ENCODE measurements at places on chromosomes 5 and 9.

GRCh38 chr5:122053181-122054109 lies 24.6 kb downstream of the LOX start:
- no peak for DNase-seq

GRCh38 chr9:136944212-136944518 lies 373 bp downstream of the FBXW5 start:
- no peak for DNase-seq

GRCh38 chr5:159547466-159548195 lies 217.3 kb upstream of the IL12B start:
- DNase-seq, result no peak

- DNase-seq, result no peak
These were observed 54.1 kb upstream of the STK32A start for GRCh38 chr5:147180751-147181150.

GRCh38 chr5:112329419-112330090 lies 89.5 kb downstream of the EPB41L4A start:
- no peak for DNase-seq

DNA sequence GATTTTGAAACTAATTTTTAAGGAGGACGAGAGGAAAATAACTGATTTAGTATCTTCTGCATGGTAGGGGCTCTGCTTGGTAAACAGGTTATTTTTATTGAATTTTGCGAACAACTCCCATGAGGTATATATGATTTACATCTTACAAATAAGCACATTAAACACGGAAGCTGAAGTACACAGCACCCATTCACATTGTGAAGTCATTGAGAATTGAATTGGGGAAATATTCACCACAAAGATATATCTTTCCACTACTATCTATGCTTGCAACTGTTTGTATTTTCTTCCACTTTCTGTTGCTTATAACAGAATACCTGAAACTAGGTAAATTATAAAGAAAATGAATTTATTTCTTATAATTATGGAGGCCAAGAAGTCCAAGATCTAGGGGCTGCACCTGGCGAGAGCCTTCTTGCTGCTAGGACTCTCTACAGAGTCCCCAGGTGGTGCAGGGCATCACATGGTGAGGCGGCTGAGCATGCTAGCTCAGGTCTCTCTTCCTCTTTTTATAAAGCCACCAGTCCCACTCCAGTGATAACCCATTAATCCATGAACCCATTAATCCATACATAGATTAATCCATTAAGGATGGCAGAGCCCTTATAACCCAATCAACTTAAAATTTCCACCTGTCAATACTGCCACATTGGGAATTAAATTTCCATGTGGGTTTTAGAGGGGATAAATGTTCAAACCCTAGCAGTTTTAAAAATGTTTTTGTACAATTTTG lies 79.0 kb upstream of the ZNF608 start:
- no peak for DNase-seq

- no peak for DNase-seq
These were observed 218.8 kb upstream of the IL12B start for GRCh38 chr5:159549046-159549445.

DNA sequence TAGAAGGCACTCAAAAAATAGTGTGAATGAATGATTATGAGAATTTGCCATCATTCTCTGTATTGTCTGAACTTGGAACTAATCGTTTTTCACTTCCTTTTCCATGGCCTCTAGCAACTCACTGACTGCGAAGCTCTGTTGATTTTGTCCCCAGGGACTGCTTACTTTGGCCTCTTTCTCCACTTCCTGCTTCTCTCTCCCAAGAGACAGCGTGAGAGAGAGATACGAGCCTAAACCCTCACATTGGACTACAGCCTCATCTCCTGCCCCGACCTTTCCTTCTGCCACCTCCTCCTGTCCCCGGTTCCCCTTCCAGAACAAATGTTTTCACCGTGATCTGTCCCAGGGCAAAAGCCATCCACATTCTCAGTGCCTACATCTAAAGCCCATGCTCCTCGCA lies 300.8 kb upstream of the PANK3 start:
- no peak for DNase-seq

- DNase-seq, result no peak
These were observed 369.0 kb upstream of the RFX3 start for GRCh38 chr9:3894772-3895171.

DNA sequence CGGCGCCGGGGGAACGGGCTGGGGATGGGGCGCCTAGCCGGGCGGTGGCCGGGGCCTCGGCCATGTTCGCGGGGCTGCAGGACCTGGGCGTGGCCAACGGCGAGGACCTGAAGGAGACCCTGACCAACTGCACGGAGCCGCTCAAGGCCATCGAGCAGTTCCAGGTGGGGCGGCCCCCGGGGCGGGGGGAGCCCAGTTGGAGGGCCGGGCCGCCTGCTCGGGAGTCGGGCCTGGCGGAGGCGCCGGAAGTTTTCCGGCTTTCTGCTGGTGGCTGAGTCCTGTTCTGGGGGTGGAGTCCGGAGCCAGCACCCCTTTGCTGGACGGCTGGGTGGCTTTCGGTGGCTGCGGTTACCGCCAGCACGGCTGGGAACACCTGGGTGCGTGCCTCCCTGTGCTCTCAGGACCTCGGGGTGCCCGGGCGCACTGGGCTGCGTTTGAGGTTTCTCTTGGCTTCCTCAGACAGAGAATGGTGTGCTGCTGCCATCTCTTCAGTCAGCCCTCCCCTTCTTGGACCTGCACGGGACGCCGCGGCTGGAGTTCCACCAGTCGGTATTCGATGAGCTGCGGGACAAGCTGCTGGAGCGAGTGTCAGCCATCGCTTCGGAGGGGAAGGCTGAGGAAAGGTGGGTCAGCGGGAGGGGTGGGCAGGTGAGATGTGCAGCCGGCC lies 454 bp downstream of the NELFB start:
- DNase-seq, result no peak

GRCh38 chr9:98570663-98571440 lies 137.9 kb downstream of the GABBR2 start:
- no peak for DNase-seq

DNA sequence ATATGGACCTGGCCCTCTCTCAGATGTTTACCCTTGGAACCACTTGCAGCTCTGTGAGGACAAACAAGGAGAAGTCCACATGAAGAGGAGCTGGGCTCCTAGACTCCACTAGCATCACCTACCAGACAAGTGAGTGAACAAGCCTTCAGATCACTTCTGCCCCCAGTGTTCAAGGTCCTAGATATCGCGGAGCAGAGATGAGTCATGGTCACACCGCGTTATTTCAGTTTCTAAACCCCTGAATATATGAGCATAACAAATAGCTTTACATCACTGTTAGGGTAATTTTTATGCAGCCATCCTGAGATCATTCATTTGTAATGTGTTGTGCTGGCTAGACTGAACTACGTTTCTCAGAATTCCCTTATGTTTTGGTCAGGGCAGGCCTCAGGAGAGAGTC lies 77.0 kb upstream of the DAP start:
- DNase-seq, result no peak

DNA sequence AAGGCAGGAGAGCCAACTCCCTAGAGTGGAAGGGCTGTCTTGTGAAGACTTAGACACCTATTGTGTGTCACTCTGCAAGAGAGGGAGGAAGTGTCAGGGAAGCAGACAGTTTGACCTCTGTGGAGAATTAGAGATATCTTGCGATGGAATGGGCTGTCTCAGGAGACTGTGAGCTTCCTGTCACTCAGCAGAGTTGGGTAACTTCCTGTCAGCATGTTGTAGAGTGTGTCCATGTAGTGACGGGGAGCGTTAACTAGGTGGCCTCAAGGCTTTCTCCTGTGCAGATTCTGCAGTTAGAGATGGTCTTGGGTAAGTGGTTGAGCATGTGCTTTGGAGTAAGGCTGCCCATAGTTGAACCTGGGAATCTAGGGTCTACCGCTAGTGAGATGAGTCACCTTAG lies 136.5 kb downstream of the KIF4B start:
- no peak for DNase-seq

DNA sequence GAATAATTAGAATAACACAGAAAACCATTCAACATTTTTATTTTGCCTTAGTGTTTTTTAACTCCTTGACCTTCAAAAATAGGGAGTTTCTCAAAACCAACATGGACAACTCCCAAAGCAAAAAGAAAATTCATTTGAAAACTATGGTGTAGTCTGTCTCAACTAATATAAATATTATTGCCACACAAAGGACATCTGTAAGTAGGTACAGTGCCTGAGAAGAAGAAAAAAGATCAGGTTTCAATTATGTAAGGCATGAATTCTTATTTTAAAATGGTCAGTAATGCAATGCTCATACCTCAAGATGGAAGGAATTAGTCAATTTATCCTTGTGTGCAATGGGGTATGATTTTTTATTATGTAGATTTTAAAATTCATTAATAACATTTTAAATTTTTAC lies 109.6 kb upstream of the CNTLN start:
- DNase-seq, result no peak

DNA sequence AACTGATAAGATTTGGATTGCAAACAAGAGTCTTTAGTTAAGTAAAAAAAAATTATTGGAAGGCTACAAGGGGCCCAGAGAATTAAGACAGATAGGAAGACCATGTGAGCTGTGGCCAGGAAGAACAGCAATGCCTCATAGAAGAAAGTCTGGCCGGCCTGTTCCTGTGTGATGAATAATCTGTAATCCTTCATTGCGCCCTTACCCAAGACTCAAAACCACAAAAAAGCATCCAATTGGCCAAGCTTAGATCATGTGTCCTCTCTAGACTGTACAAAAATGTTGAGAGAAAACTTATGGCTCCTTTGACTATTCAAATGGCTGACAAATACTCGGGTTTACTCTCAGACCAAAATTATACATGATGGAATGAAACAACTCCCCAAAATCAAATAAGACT lies 1383.5 kb downstream of the PTPRD start:
- no peak for DNase-seq

DNA sequence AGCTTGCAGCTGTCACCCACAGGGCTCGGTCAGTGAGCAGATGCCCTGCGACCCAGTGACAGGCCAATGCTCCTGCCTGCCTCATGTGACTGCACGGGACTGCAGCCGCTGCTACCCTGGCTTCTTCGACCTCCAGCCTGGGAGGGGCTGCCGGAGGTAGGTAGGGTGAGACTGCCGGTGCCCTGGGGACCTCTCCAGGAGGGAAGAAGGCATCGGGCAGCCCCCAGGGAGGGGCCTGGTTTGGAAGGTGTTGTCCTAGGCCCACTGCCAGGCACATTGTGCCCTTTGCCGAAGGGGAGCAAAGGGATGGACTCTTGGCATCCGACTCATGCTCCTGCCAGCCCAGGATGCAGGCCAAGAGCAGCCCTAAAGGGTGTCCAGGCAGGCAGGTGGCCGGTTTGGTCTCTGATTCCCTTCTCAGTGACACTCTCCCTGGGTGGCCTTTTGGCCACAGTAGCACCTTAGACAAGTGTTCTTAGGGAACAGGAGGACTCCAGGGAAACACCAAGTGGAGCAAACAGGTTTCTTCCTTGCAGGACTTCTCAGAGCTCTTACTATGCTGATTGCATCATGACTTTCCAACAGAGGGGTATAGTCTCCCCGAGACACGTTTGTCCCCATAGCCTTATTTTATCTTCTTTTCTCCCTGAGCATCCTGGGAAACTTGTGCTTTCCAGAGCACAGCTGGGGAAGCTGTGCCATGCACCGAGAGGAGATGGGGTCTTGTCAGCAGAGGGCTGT lies 28.1 kb upstream of the AIF1L start:
- DNase-seq, result no peak

DNA sequence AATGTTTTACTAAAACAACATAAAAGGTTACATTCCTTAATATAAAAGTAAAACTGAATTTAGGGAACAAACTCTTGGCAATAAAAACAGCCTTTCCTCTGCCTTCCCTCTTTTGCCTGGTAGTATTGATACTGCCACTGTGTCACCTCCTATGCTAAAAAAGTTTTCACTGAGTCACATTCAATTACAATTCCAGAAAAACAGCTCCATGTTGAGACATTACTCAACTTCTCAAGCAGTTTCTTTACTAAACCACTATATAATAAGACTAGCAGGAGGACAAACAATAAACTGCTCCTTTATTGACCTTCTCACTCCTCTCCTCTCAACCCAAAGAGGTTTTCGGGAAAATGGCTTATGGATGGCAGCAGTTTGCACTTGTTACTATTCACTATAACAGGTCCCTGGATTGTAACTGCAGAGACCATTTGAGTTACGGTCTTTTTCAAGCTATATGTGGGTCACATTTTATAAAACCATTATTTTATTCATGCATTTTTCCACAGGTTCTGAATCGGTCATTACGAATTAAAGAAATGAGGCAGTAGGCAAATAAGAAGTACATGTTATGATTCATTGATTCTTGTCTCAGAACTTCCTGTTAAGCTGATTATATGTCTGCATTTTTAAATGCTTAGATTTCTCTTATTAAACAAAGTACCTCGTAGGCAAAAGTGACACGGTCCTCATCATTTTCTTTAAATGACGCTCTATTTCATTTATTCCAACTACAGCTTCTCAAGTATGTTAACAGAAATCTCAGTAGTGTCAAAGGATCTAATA lies 2.1 kb downstream of the ZDHHC21 start:
- no peak for DNase-seq

DNA sequence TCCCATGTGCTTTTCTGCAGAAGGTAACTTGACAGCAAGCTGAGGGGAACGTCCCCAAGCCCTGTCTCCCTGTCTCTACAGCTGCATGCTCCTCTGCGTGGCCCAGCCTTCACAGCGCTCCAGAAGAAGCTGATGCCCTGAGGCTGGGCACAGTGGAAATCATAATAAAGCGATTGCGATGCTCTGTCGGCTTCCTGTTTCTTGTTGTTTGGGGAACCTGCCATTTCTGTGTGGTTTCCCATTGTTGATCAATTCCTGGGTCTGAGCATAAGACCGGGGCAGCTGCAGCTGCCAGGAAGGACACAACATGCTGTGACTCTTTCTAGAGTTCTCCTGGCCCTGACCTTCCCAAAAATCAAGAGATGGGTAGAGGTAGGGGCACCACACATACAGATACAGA lies 7.2 kb upstream of the DNAJB5 start:
- no peak for DNase-seq

DNA sequence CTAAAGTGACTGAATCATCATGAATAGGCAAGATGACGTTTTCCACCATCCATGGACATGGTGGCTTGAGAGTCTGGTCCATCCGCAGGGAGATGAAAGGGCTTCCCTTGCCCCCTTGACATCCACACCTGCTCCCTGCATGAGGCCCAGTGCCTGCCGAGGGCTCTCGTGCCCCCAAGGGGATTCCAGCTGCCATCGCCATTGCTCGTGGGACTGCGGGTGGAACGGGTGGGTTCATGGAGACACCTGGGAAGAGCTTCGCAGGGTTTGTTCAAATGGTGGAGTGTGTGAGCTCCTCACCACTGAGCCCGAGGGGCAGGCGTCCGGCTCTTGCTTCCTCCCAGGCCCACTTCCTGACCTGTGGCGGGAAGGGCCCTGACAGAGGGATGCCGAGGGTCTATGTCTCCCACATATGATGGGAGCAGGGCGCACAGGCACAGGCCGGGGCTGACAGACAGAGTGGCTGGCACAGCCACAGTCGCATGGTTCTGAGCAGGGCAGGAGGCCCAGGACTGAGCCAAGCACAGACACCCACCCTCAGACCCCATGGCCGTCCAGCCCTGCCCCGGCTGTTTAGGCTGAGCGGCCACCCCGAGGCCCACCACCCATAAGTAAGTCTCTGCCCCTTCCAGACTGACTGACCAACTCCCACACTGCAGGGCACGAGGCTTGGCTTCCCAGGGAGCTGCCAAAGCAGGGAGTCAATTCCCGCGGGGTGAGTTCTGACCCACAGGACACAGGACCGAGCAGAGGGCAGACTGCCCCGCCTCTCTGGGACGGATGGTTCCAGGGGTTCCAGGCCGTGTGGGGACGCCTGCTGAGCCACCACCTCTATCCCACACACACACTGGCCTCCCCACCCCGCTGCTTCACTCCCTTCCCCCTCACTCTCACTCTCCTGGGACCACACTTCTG lies 70.0 kb upstream of the PPP1R26 start:
- no peak for DNase-seq
